ENCODE measurements at places on chromosomes 4 and X.

- DNase-seq, result no peak
Observed at GRCh38 chr4:36038491-36038890, 205.8 kb downstream of the ARAP2 start.

DNA sequence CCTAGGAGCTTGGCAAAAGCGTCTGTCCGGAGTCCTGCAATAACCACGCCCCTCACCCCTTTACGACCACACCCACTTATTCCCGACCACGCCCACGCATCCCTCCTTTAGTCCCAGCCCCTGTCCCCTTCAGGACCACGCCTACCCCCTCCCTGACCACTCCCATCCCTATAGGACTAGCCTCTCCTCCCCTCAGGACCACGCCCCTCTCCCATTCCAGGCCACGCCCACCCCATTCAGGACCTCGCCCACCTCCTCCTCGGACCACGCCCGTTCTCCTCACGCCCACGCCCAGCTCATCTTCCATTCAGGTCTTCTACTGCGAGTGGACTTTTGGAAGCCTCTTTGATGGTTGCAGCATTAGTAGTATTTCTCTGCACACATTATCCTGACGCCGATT lies 131.2 kb upstream of the STX18 start:
- no peak for DNase-seq

GRCh38 chrX:41589634-41590270 lies 99.0 kb upstream of the GPR34 start:
- no peak for DNase-seq

DNA sequence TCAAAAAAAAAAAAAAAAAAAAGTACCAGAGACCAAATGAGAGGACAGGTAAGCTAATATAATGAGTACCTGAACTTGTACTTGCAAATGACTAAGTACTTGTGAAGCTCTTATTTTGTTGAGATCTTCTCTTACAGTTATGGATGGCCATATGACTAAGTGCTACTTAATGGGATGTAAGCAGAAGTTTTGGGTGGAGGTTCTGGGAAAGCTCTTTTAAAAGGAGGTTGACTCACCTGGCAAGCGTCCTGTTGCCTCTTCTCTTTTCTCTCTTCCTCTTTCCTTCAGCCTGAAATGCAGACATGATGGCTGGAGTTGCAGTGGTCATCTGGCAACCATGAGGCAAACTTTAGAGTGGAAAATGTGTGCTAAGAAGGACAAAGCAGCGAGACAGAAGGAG lies 36.9 kb upstream of the MED14 start:
- no peak for DNase-seq

DNA sequence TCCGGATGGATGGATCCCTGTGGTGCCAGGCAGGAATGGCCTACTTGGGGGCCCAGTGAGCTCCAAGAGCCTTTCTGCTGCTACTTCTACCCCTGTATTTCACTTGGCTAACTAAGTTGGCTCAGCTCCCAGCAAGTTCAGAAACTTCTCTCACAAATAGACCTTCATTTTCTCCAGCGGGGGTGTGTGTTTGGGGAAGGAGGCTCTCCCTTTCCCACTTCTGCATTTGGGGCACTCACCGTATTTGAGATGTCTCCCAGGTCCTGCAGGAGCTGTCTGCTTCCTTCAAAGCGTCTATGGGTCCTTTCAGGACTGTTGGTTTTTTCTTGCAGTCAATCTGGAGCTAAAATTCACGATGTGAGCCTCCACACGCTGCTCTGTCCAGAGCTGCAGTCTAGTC lies 197.7 kb downstream of the SPANXN3 start:
- DNase-seq, result no peak

- DNase-seq, result no peak
Observed at GRCh38 chr4:87299898-87300297, 22.8 kb downstream of the HSD17B13 start.

- no peak for DNase-seq
Observed at GRCh38 chr4:32472918-32473317, 1752.7 kb downstream of the PCDH7 start.

DNA sequence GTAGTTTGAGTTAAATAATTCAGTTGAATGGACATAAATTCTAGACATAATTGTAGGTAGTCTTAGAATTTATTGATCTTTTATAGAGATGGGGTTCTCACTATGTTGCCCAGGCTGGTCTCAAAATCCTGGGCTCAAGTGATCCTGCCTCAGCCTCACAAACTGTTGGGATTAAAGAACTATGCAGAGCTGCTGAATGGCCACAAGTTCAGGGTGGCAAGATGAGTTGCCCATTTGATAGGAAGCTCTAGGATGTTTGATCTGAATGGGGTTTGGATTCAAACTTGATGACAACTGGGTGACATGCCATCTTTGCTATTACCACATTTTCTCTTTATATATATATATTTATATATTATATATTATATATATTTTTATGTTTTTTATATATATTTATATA lies 3.6 kb downstream of the RPL36A start:
- DNase-seq, result no peak

- no peak for DNase-seq
Observed at GRCh38 chr4:125400756-125401155, 86.0 kb downstream of the FAT4 start.

GRCh38 chrX:129529685-129530281 lies 6.5 kb upstream of the SMARCA1 start:
- no peak for DNase-seq

Data from stimulated activated CD8-positive, alpha-beta memory T cell treated with anti-CD3 and anti-CD28 coated beads, Interleukin-4, amount 100 ng/mL, for 1 hour (primary cell).